ENCODE measurements at places on chromosomes 11 and 22. TPM values are rescaled to one million over a fixed set of nuclear protein-coding genes. Genes with fewer than 3 reads are reported as not detected.

The OR8B12 gene
- not detected for total RNA-seq

The KCNQ1OT1 gene
- total RNA-seq = 0.75 TPM

The RIMBP3C gene
- 0.35 TPM for total RNA-seq

The SPTBN2 gene
- total RNA-seq = not detected

The GRAP2 gene
- total RNA-seq = 97.3 TPM

The RNASEH2C gene
- total RNA-seq = 45.6 TPM

The ST14 gene
- 1.0 TPM for total RNA-seq

- no peak for DNase-seq
Measured at GRCh38 chr22:19115628-19116027, 6.6 kb downstream of the DGCR2 start.

DNA sequence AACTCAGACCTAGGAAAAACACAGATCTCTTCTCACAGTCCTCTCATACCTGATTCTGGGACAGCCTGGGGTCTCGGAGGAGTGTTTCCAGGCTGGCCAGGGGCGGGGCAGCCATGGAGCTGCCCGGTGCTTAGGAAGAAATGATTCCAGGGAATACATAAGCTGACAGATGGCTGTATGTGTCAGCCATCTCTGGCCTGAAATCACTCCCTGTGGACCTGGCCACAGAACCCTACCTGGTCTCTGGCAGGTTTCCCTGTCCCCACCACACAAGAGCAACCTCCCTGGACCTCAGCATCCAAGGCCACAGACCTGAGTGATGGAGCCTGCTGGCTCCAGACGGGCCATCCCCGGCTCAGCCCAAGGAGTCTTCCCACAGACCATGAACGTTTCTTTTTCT is 10.0 kb downstream of the GGA1 start:
- no peak for DNase-seq

DNA sequence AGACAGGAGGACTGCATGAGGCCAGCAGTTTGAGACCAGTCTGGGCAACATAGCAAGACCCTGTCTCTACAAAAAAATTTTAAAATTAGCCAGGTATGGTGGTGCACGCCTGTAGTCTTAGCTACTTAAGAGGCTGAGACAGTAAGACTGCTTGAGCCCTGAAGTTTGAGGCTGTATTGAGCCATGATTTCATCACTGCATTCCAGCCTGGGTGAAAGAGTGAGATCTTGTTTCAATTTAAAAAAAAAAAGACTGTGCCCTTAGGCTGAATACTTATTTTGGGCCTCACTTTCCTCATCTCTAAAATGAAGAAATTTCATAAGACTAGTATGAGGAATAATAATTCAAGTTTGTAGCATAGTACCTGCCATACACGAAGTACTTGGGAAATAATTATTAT is 6.9 kb downstream of the AQP11 start:
- no peak for DNase-seq

DNA sequence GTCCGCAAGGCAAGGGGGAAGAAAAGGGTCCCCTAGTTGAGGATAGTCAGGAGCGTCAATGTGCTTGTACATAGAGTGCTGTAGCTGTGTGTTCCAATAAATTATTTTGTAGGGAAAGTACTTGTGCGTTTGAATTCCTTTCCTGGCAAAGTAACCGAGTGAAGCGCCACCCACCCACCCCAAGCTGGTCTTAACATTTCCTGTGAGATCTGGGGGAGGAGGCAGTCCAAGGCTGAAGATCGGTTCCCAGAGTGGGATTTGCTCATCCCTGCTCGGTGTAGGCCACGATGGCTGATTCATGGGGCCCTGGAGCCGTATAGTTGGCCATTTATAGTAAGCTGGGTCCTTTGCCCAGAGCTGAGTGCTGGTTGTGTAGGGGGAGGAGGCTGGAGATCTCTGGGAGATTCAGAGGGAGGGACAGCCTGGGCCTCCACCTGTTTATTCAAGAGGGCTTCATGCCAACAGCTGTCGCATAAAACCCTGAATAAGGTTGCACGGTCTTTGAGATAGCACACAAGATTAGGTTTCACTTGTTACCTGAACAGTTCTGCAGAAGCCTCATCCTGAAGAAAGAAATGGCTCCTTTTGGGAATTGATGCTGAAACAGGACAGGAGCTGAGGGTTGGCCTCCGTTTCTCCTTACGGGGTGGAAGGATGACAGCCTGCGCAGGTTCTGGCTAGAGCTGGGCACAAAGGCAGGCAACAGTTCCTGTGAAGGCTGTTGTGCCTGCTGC is 2.4 kb downstream of the ATF4 start:
- DNase-seq = no peak

DNA sequence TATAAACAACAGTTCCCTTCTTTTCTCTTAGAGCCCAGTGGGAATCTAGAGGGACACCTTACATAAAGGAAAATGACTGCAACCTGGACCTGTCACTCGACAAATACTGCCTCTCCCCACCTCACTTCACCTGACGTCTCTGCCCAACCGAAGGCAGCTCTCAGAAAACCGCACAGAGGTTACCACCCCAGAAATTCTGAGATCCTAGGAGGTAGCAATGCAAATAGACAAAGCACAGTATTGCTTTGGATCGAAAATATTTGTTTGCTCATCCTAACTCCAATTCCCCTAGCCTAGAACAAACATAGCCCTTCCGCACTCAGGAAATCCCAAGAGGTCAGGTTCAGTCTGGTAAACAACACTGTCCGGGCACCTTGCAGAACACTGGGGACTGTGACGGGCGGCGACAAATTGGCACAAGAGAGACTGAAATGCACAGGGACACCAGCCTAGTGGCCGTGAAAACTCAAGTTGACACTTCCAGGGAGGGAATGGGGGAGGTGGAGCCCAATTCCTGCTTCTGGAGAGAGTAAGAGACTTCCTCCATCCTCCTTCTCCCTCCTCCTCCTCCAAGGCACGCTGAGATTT is 420 bp upstream of the TRIM44 start:
- peak; percentile 56 for DNase-seq

DNA sequence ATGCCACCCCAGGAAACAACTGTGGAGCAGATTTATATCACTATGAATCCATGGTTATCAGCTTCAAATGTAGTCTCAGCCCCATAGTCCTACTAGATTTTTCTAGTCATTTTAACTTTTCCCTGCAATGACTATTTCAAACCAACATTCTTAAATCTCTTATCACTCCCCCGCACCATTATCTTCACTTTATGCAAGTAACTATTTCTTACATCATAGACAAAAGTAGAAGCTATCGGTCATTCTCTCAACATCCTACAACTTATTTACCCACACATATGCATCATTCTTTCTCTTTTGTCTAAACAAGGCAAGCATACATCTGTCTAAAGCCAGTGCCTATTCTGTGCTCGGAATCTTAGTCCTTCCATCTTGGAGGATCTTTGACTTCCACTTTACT is 4.4 kb downstream of the TIMM10B start:
- no peak for DNase-seq

DNA sequence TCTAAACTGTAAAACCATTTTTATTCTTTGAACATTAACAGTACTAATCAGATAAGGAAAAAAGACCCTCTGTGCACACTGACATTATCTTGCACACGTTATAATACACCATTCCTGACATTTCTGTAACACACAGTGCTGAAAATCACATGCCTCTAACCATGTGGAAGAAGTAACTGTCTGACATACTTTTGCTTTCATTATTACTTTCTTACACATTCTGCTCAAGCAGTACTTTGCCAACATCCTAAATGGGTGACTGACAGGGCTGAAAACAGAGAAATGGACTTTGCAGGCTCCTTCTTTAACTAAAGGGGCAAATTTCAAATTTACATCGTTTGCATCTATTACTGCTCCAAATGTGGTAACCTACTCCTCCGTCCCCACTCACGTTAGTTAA is 22.8 kb upstream of the TP53AIP1 start:
- no peak for DNase-seq

- no peak for DNase-seq
Measured at GRCh38 chr22:31922534-31922933, 21.8 kb upstream of the YWHAH start.

DNA sequence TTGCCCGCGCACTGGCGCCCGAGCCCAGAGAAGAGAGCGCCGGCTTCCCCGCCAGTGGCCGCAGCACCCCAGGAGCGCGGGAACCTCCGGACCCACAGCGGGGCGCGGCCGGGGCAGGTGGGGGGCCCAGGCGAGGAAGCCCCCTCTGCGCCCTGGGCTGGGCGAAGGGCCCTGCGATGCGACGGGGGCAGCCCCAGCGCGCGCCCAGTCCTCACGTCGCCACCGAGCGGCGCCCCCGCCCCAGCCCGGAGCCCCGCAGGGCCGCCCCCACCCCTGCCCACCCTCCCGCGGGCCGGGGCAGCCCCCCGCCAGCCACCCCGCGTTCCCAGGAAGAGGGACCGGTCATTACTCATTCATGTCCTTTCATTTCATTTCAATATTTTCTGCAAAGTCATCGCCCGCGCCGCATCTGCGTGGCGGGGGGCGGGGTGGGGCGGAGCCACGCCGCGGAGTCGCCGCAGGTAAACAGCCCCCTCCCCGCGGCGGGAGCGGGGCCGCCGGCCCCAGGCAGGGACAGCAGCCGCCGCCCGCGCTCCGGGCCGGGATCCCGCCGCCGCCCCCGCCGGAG is 673 bp upstream of the PANX2 start:
- peak; percentile 40 for DNase-seq

DNA sequence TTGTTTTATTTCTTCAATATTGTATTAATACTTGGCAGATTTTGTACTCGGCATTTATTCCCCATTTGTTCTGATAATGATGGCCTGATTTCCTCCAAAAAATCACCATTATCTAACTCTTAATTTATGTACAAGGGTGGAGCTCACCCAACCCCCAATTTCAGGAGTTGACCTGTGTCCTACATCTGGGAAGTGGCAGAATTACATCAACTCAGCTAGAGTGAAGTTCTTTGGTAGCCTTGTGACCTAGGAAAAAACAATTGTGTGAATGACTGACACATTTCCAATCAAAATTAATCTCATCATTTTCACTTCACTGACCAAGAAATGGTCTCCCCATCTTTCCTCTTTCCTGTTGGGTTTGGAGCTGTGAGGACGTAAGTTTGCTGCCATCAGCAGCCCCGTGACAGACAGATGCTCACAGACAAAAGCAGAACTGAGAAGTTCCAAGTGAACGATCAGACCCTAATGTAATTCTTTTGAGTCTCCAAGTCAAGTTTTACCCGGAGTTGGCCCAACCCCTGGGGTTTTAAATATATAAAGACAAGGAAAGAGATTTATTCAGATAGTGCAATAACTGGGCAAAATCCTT is 16.6 kb upstream of the MS4A6E start:
- DNase-seq = no peak

DNA sequence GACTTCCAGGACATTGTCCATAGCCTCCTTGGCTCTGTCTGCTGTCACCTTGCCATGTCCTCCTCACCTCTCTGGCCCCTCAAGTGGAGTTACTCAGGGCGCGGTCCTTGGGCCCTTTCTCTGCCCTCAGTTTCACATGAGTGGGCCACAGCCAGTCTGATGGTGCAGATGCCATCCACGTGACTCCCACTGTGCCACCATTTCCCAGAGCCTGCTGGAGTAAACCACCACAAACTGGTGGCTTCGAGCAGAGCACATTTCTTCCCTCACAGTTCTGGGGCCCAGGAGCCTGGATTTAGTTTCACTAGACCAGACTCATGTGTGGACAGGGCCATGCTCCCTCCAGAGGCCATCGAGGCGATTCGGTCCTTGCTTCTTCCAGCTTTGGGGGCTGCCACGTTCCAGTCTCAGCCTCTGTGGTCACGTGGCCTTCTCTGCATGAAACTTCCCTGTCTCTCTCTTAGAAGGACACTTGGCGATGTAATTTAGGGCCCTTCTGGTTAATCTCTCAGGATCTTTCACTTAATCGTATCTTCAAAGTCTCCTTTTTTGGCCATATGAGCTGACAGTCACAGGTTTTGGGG is 14.6 kb downstream of the SMARCB1 start:
- no peak for DNase-seq

DNA sequence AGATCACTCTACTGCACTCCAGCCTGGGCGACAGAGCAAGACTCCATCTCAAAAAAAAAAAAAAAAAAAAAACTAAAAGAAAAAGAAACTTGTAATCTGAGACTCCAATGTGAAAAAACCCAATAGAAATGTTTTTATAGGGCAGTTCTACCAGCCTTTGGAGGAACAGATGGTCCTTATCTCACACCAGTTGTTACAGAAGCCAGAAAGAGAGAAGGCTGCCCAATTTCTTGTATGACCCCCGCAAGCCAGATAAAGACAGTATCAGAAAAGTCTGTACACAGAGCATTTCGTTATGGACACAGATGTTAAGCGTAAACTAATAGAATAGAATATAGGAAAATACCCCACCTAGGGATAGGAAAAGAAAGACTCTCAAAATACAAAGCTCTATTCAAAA is 11.3 kb upstream of the TSGA10IP start:
- DNase-seq = no peak

Data from natural killer cell (primary cell).